Stimulated activated naive CD8-positive, alpha-beta T cell treated with anti-CD3 and anti-CD28 coated beads, Interleukin-15, amount 100 ng/mL, for 72 hours (primary cell): ENCODE measurements at places on chromosomes 3 and 15.
A peak's percentile ranks its signal among the peaks of the same experiment; 100 is the strongest.

DNA sequence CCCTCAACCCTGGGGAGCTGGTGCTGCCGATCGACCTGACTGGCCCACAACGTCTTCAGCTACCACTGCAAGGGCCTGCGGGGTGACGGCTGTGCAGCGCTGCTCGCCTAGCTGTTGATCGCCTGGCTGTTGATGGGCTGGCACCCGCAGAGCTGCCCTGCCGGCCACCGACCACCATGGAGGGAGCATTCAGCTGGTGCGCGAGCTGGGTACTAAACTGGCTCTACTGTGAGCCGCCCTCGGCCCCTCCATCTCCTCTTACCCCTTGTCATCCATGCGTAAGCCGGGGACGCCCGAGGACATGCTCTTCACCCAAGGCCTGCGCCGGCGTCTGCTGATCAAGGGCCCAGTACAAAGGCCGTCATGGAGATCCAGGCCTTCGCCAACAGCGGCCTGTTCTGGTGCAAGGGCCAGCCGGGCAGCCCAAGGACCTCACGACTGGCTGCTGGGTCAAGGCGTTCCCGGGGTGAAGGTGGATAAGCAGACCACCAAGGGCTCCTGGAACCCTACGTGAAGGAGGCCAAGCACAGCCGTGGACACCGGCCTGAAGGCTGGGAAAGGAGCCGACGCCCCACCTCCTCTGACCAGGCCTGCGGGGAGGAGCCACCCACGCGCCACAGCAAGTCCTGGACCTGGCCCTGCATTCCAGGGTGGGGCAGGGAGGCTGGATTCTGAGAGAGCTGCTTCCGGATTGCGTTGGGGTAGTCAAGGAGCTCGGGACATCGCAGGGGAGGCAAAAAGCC, 46.9 kb downstream of the SFMBT1 start:
- DNase-seq, result no peak

DNA sequence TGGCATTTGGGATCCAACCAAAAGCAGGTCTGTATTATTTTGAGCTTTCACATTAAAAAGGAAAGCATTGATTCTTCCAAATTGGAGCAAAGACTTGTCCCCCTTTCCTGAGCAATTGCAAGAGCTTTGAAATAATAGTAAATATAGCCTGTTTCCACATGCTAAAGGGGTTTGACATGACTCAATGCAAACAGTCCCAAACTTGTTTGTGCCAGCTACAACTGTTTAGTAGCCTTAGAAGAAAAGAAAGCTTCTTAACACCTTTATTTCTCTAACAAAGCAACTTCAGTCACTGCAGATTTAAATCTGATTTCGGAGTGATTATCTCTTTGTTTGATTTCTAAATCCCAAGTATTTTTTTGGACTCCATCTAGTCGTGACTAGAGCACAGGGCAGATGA, 180.2 kb downstream of the SEMA6D start:
- no peak for DNase-seq

GRCh38 chr3:29128001-29128400, 152.9 kb upstream of the RBMS3 start:
- DNase-seq, result no peak

DNA sequence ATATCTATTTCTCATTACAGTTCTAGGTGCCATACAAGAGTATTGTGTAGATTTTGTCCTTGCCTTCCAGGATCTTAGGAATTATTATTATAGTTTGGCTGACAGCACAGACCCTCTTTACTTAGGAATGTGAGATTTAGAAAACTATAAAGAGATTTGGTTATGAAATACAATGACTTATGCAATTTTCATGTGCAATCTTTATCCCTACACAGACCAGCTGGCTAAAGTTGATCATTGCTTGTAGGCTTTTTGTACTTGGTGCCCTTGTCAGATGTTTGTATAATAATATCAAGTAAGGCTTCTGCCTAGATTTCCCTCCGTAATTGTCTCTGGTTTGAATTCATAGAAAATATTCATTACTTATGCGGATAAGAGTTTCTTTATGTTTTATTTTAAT, 174.5 kb upstream of the GAP43 start:
- no peak for DNase-seq

- no peak for DNase-seq
These were observed 2.4 kb downstream of the SKOR1 start for GRCh38 chr15:67827562-67828277.

DNA sequence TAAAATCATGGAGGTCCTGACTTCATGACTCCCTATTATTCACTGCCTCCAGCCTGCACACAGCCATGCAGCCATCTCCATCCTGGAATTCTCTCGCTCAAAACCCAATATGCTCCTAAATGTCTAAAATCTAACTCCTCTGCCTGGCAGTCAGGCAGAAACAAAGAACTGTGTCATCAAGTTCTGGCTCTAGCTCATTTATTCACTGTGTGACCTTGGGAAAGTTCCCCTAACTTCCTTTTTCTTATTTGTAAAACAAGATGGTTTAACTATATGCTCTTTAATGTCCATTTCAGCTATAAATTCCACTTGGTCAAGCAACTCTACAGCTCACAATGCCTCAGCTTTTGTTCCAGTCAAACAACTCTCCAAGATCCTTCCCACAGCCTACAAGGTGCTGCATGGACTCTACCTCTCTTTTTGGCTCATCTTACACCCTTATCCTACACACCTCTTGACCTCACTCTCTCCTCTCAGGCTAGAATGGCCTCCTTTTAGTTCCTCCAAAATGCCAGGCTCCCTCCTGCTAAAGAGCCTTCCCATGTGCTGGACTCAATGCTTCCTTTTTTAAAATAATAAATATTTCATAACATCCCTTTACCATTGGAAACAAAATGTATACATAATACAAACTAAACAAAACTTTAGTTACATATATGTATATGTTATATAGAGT, 16.4 kb downstream of the PIK3CB start:
- no peak for DNase-seq

- peak; percentile 36 for DNase-seq
These were observed 12.9 kb downstream of the OPA1 start for GRCh38 chr3:193605876-193606275.
